ENCODE measurements at places on chromosomes 11 and 22.

- DNase-seq, result no peak
Measured at GRCh38 chr11:132439711-132440255, 1069.4 kb downstream of the NTM start.

- DNase-seq, result peak; percentile 64
Measured at GRCh38 chr22:39808081-39808480, 85.5 kb downstream of the ENTHD1 start.

DNA sequence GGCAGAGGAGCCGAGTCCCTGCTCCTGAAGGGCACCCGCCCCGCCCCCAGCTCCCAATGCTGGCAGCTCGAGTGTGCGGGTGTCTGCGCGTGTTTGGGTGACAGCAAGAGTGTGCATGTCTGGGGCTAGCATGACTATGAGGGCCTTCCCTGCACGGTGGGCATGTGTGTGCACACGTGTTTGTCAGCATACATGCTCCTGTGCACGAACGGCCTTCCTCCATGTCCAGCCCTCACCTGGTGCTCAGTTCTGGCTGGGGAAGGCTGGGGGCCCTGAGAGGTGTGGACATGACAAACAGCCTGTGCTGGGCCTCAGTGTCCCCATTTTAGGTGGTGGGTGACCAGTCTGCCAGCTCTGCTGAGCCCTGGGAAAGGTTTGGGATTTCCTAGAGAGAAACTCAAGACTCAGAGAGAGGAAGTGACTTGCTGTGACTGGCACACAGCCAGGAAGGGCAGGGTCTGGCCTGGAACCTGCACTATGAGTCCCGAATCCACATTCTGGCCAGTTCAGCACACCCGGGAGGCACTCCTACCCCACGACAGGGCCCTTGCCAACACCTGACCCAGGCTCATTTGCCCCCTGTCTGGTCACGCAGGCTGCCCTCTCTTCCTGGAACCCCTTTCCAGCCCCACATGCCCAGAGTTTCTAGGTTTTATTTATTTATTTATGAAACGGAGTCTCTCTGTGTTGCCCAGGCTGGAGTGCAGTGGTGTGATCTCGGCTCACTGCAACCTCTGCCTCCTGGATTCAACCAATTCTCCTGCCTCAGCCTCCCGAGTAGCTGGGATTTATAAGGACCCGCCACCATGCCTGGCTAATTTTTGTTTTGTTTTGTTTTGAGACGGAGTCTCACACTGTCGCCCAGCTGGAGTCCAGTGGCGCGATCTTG, 3.3 kb upstream of the SHISA8 start:
- DNase-seq, result no peak

- peak; percentile 90 for DNase-seq
Measured at GRCh38 chr11:74388678-74389327, 9.4 kb downstream of the PGM2L1 start.

DNA sequence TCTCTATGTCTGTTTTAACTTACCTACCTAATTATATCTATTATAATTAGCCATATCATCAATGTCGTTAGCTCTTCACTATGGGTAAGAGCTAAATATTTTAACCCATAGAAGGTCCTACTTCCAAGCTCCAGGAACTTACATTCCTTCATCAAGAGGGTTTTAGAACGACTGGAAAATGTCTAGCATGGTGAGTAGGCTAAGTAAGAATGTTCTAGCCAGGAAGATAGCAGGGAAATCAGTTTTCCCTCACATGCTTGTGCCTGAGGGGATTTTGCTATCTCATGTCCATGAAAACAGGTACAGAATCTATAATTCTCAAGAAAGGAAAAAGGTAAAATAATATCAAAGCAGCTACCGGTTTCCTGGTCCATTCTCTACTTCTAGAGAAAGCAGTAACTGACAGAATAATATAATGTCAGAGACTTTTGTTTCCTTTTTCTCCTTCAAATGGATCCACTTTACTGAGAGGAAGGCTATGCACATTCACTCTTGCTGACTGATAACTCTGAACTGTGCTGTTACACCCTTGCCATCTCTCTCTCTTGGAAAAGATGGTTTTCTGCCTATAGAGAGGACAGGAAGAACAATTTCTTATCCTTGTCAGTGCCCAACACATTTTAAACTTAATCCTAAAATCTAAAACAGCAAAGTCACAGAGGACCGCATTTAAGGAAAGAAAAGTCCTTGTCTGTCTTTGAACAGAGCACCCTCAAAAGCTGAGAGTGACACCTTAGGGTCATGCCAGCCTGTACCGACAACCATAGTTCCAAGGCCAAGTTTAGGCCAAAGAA, 67.0 kb downstream of the MAML2 start:
- DNase-seq, result no peak

DNA sequence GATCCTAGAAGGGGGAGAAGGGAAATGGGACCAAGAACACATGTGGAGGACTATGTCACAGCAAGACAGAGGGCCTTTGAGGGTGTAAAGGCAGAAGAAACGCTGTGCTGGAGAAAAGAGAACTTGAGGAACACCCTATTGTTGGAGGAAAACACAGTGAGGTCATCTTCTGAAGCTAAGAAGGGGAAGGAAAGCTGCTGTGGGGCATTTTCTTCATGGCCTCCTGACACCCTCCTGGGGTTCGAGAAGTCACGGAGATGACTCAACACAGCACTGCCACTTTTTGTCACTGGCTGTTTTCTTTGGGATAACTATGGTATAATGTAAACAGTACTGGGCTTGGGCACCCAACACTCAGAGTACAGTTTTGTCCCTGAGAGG, 492.6 kb upstream of the CADM1 start:
- no peak for DNase-seq

All from activated CD4-positive, alpha-beta T cell treated with anti-CD3 and anti-CD28 coated beads, Interleukin-2, amount 10 ng/mL, durations not matched to agents 24 days and 14 days (primary cell).